Progenitor cell of endocrine pancreas (in vitro differentiated cells): ENCODE measurements at places on chromosomes 11 and 22.
A peak's percentile ranks its signal among the peaks of the same experiment; 100 is the strongest.

GRCh38 chr11:62534779-62535545, 11.6 kb downstream of the AHNAK start:
- DNase-seq: no peak

DNA sequence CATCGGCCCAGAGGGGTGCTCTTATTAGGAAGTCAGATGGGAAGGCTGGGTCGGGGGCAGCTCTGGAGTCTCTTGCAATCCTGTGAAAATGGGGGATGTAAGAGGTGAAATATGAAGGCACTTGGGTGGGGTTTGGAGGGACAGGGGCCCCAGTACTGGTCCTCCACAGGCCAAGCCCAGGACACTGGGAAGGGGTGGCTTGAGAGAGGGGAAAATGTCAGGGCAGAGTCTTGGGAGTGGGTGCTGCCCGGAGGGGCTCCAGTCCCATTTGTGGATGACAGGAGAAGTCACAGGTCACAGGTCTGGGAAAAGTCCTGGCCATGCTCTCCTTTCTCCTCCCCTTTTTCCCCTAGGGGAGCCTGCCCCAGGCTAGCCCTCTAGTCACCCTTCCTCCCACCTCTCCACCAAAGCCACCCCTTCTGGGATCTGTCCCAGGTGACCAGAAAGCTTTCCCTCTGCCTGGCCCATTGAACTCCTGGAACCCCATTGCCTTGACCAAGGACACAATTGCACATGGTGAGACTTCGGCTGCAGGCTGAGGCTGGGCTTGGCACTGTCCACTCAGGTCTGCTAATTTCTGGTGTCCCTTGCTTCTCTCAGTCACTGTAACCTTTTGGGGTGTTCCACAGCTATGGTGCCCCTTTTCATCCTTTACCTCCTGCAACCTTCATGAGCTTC, 1465.0 kb downstream of the TBC1D22A start:
- no peak for DNase-seq

DNA sequence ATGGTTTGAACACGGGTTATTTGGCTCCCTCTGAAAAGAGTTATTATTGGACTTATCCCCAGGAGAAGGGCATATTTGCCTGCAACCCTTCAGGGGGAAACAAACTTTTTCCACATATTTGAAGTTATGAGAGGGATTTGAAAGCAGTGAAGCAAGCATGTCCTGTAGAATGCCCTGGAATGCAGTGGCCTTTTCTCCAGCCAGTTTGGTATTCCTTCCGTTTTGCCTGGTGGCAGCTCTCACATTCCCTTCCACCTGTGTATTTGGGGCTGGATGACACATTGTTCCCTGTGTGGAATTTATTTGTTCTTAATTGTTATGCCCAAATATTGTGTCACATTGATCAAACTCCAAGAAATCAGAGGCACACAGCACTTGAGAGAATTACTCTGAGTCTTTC, 59.0 kb downstream of the OSBP2 start:
- no peak for DNase-seq

DNA sequence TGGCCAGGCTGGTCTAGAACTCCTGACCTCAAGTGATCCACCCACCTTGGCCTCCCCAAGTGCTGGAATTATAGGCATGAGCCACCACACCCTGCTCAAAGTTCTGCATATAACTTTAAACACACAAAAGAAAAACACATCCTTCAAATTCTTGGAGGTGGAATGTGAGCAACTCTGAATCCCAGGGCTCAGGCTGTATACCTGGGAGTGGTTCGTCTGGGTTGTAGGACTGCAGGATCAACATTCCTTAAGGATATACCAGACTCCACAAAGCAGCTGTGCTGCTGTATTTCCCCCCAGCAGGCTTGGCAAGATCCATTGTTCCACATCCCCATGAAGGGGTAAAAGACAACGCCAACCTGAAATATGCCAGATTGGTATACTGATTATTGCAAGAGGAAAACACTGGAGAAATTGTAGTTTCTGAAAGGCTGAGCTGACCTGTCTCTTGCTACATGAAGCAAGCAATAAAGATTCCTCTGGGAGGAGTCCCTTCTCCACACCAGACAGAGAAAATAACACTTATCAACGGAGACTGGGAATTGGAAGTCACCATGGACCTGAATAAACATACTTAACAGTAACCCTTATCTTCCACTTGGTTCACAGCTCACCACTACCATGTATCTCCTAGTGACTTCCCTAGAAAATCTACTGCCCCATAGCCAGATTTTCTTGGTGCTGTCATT, 12.2 kb upstream of the RPS3 start:
- no peak for DNase-seq

GRCh38 chr11:116773203-116774097, 663 bp upstream of the BUD13 start:
- no peak for DNase-seq

- no peak for DNase-seq
Measured at GRCh38 chr11:86301742-86302091, 323 bp upstream of the HIKESHI start.

- DNase-seq: no peak
Measured at GRCh38 chr22:20206709-20207215, 55.9 kb upstream of the CCDC188 start.

- no peak for DNase-seq
Measured at GRCh38 chr11:119793335-119793984, 64.5 kb upstream of the NECTIN1 start.

DNA sequence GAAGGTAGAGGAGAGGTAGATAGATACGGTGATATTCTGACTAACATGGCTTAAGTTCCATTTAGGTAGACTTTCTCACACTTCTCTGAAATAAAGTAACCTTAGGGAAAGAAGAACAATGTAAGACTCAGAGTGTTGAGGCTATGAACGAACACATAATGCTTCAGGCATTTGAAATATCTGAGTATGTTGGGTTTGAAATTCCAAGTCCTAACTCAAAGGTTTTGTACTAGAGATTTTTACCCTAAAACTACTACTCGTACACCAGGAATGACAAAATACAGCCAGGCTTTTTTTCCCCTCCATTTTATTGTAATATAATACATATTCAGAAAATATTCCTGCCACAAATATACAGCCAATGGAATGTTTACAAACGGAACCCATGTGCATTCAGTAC, 592.6 kb downstream of the ETS1 start:
- no peak for DNase-seq

DNA sequence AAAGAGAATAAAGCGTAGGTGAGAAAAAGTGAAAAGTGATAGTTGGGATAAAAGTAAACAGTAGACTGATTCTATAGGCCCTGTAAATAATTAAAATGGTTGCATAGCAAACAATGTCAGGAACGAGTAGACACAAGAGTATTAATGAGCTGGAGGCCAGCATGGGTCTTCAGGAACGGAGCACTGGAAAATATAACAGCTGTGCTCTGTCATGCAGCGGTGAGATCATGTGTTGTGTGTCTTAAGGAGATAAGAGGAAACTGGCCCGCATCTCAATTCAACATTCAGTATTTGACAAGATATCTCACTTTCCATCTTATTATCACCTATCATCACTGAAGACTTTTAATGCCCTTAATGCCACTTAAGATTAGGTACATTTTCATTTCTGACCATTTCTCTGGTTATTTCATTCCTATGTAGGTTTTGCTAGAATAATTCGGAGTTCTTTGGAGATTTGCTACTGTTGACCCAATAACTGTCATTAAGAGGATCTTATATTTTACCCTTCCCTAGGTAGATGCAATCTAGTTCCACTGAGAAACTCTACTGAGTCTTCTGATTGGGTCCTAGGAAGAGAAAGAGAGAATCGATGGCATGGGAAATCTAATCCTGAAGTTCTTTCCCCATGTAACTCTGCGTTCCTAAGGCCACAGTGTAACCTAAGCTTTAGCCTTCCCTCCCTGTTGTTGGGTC, 35.5 kb upstream of the VWA5A start:
- no peak for DNase-seq

DNA sequence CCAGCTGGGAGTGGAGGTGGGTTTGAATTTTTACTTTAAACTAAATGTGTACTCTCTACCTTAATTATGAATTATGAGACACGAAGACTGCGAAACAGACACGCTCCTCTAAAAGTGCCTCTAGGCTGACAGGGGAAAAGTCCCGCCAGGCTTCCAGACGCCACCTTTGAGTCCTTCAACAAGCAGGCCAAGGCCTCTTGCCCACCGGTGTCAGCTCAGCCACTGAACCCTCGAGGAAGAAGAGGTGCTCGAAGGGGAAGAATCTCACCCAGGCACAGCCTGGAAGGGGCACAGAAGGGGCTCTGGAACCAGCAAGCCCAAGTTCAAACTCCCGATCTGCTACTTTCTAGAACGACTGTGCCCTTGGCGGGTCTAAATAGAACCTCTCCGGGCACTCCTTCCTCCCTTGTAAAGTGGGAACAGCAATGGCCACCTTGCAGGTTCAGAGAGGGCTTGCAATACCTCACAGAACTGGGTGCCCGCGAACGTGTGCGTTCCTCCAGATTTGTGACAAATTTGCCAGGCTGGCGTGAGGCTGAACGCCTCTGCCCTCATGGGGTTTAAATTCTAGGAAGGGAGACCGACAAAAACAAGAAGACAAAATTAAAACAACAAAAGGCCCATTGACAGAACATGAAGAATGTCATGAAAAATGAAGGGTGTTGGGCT, 158.5 kb upstream of the GRK3 start:
- DNase-seq: no peak

DNA sequence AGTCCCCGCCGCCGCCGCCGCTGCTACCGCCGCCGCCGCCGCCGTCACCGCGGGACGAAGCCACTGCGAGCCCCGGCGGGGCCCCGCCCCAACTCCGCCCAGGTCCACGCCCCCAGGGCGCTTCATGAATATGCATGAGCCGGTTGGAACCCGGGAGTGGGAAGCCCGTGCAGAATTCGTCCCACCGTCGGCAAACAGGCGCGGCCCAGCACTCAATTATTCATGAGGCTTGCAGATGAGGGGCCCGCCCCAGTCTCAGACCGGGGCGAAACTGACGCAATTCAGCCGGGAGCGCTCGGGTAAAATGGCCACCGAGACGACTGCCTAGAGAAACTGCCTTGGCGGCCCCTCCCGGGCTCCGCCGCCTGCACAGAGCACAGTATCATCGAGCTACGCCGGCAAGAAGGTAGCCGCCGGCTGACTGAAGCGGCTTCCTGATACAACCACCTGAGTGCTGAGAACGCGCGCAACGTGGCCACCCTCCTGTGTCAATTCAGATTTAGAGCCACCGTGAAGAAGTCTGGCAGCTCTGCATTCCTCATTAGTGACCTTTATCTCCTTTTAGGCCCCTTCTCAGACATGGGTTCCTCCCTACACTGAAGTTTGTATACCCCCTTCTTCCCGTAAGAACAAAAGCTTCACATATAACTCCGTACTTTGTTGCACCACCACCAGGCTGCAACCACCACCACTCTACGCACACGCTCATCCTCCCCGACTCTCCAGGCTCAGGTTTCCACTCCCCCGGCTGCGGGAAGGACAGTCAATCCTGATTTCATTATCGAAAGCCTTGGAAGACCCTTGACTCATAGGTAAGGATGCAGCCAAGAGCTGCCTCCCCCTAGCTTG, at the start of gene TNKS1BP1:
TSS of gene TNKS1BP1 (minus strand) at position 67 of the 849 bp plus-strand sequence. CDS start 3,067 bp downstream, outside the sequence.
- peak; percentile 92 for DNase-seq

DNA sequence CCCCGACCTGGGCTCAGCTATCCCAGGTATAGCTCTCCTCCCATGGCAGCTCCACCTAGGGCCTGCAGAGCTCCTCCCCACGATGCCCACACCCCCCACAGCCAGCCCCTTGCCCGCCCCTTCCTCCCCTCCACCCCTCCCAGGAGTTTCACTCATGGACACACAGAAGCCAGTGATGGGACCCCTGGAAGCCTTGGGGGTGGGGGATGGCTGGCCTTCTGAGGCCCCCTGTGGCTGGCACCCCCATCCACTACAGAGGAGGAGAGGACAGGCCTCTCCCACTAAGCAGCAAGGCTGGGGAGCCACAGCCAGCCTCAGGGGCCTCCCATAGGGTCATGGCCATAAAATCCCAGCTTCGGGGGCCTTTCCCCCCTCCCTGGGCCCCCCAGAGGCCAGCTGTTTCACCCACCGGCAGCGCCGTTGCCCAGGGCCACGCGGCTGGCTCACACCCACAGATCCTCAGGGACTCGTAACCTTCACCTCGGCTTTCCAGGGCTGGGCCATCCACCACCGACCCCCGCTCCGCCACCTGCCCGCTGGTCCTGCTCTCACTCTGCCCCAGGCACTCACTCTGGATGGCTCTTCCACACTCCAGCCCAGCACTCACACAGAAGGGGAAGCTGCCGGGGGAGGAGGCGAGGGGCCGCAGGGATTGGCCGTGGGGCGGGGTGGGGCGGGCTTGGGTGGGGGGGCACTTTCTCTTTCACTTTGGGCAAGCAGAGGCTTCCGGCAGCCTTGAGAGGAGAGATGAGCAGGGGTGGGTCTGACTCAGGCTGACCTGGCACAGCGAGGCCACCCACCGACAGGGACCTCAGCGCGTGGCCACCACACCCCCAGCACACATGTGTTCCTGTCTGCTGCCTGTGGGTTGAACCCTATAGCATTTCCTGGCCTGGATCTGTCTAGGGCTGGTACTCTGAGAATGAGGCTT, 2.2 kb downstream of the SLC25A22 start:
- DNase-seq: no peak

DNA sequence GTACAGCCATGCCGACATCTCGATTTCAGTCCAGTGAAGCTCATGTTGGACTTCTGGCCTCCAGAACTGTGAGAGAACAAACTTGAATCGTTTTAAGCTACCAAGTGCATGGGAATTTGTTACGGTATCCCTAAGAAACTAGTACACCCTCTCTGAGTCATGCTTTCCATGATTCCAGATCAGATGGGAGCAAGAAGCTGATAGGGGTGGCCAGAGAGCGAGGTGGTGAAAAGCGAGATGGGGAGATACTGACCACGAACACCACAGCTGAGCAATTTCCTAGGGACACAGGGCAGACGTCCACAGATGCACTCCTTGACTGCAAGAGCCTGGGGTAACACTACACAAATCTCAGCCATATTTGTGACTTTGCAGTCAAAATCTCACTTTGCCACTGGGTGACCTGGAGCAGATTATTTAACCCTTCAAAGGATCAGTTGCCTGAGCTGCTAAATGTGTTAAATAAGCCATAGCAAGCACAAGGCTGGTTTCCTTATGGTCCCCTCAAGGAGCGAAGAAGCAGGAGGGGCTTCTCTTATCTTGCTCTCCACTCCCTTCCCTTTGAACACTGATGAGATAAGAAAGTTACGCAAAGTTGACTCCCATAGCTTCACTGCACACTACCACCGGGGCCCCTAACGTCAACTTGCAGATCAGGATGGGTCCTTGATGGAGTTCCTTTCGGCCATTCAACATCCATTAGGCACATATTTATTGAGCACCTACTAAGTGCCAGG, 22.6 kb upstream of the RCN1 start:
- no peak for DNase-seq

DNA sequence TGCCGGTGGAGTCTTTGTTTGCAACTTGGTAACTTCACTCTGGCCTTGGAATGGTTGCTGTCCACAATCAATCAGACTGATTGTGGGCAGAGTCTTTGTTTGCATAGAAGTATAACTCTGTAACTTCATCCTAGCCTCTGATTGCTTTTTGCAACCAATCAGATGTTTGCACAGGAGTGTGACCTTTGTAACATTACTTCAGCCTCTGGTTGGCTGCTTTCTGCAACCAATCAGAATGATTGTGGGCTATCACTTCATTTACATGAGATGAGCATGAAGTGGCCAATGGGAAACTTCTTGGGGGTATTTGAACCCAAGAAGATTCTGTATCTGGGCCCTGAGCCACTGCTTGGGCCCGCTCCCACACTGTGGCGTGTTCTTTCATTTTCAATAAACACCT, 79.6 kb upstream of the CLDN5 start:
- DNase-seq: no peak
